Central memory CD8-positive, alpha-beta T cell (primary cell): ENCODE measurements at places on chromosomes 2 and 18.

- no peaks in the 10 kb centered on the region for H3K27me3 ChIP-seq
- no peak for DNase-seq
- H3K4me1 ChIP-seq, result no peaks in the 10 kb centered on the region
- no peak overlapping the region for H3K27ac ChIP-seq
Observed at GRCh38 chr2:104562537-104562936, 291.4 kb upstream of the POU3F3 start.

GRCh38 chr2:219059375-219059724, 1.4 kb downstream of the IHH start:
- H3K4me3 ChIP-seq, result peak overlapping the region; percentile 58
- H3K4me1 ChIP-seq, result peaks cover 22% of the 10 kb centered on the region
- peaks cover 3% of the 10 kb centered on the region for H3K36me3 ChIP-seq
- no peak overlapping the region for H3K27ac ChIP-seq
- peaks cover 77% of the 10 kb centered on the region for H3K27me3 ChIP-seq

- peaks cover 56% of the 10 kb centered on the region for H3K4me1 ChIP-seq
- peak; percentile 18 for DNase-seq
- peak overlapping the region; percentile 68 for H3K27ac ChIP-seq
- peak overlapping the region; percentile 65 for H3K4me3 ChIP-seq
- no peaks in the 10 kb centered on the region for H3K27me3 ChIP-seq
Observed at GRCh38 chr2:171086352-171087290, 74.1 kb downstream of the TLK1 start.

- no peak for DNase-seq
- no peak overlapping the region for H3K4me3 ChIP-seq
- no peaks in the 10 kb centered on the region for H3K36me3 ChIP-seq
- no peak overlapping the region for H3K27ac ChIP-seq
- H3K4me1 ChIP-seq, result no peaks in the 10 kb centered on the region
Observed at GRCh38 chr2:188580738-188581137, 289.1 kb downstream of the GULP1 start.
